ENCODE measurements at places on chromosomes 7 and 10.

- no peak for DNase-seq
These were observed 23.3 kb upstream of the DGKI start for GRCh38 chr7:137870078-137870477.

- no peak for DNase-seq
These were observed 48.1 kb upstream of the TARP start for GRCh38 chr7:38321515-38321944.

GRCh38 chr7:909358-910329, 33.3 kb downstream of the GET4 start:
- DNase-seq: no peak

DNA sequence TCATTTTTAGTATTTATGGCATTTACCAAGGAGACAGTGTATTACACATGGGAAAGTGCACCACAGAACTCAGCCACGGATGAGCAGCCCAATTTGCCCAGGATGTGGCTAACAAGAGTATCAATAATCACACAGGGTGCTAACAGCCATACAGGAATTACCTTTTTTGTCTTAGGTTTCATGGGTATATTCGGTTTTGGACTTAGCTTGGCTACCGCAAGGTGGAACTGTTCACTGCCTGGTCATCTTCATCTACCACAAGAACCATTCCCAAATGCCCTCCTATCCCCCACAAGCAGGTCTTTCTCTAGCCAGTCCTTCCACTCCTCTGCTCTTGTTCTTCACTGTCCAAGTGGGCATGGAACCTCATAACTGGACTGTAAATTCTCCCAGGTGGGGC, 6.0 kb downstream of the PDLIM1 start:
- DNase-seq: no peak

DNA sequence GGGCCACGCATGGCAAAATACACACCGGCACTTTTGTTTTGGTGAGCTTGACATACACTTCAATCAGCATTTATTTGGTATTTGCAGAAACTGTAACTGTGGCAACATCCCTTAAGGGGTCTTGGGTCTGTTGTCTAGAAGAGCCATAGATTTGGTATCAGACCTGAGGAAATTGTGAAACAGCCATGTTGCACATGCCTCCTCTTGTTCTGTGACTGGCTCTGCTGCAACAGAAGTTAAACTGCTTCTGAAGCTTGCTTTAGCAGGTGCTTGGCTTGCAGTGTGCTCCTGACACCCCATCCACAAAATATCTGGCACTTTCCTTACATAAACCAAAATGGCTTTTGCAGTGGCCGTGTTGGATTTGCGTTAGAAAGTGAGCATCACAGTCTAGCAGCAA, 247.3 kb downstream of the GATA3 start:
- DNase-seq: no peak

GRCh38 chr10:17001961-17002749, 127.5 kb downstream of the CUBN start:
- DNase-seq: no peak

- no peak for DNase-seq
These were observed 4.1 kb upstream of the ARHGAP21 start for GRCh38 chr10:24727786-24728185.

DNA sequence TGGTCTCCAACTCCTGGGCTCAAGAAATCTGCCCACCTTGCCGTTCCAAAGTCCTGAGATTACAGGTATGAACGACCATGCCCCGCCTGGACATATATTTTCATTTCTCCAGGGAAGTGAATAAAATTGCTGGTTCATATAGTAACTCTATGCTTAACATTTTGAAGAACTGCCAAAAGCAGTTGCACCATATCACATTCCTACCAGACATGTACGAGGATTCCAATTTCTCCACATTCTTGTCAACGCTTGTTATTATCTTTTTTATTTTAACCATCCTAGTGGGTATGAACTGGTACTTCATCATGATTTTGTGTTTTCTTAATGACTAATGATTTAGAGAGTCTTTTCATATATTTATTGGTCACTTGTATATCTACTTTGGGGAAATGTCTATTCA, 21.9 kb upstream of the CPN1 start:
- DNase-seq: no peak

GRCh38 chr10:104648421-104648820, 7.3 kb downstream of the SORCS3 start:
- DNase-seq: no peak

DNA sequence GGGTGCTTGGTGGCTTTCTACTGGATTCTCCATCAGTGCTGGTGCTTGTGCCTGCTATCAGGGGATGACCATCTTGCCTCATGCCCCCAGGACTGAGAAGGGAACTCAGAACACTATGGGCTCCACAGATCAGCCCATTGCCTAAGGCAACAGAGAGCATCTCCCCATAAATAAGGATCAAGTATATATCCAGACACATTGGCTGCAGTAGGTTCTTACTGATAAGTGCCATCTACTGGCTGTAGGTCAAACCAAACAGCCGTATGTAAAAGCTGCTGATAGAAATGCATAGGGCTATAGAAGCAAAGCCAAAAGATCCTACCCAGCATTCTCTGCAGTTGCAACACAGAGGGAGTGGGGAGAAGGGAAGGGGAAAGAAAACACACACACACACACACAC, 153.7 kb downstream of the CDK14 start:
- no peak for DNase-seq

DNA sequence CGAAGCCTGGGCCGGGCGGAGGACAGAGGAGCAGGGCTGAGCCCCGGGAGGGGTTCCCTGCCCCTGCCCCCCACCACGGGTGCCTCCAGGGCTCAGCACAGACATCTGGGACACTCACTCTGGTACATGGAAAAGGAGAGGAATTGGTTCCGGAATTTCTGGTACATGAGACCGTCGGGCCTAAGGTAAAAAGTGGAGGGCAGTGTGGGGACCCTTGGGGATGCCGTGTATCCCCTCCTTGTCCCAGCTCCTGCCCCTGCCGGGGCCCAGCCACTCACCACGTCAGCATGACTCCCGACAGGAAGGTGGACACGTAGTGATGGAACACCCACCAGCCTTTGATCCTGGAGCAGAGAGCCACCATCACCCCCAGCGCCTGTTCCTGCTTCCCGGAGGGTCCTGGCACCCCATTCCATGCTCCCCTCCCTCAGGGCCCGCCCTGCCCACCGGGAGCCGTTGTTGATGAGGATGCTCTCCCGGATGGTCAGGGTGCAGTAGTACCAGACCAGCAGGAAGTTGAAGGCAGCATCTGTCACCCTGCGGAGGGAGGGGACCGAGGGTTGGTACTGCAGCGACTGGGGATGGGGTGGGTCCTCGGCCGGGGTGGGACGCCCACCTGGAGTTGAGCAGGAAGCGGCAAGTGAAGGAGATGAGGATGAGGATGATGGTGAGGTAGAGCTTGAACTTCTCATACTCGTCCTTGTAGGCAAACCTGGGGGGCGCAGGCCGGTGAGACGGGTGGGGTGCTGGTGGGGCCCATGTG, 6.4 kb downstream of the TMEM120A start:
- DNase-seq: no peak

DNA sequence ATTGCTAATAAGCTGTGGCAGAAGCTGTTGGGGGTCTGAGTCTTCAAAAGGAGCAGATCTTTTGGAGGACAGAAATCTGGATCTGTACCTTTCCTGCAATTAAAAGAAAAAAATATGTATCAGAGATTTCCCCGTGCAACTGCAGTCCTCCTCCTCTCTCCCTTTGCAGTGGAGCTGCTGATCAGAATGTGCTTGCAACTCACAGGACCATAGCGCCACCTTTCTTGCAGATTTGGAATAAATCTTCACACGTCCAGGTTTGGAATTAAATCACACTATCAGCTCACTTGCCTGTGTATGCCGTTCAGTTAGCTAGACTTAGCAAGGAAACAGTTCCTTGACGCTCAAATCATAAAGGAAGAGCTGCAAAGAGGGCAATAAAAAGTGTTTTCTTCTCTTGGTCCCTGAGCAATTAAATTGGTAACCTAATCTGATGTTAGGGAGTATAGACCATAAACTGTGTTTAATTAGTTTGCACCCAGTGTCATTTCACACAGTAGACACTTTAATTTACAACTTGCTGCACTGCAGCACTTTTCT, 77.4 kb downstream of the PON1 start:
- DNase-seq: no peak

GRCh38 chr7:92731335-92732063, 104.9 kb downstream of the CDK6 start:
- no peak for DNase-seq

- DNase-seq: no peak
These were observed 2.1 kb downstream of the EPHB4 start for GRCh38 chr7:100825215-100825671.

DNA sequence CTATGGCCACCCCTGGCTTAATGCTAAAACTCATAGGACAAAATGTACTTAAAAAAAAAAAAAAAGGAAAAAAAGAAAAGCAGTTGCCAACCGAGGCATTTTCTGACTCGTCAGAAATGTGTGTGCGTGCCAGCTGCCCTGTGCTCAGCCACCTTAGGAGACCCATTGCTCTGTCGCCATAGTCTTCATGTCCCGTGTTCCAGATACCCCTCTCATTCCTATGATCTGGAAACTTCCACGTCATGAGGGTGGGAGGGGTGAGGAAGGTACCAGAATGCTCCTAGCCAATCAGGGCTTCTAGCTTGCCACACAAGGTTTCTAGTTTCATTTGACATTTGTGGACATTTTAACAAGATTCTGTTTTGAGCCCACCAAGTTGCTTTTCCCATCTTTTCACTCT, 212.9 kb downstream of the TCF7L2 start:
- DNase-seq: no peak

GRCh38 chr7:157312941-157313340, 23.9 kb upstream of the DNAJB6 start:
- no peak for DNase-seq

DNA sequence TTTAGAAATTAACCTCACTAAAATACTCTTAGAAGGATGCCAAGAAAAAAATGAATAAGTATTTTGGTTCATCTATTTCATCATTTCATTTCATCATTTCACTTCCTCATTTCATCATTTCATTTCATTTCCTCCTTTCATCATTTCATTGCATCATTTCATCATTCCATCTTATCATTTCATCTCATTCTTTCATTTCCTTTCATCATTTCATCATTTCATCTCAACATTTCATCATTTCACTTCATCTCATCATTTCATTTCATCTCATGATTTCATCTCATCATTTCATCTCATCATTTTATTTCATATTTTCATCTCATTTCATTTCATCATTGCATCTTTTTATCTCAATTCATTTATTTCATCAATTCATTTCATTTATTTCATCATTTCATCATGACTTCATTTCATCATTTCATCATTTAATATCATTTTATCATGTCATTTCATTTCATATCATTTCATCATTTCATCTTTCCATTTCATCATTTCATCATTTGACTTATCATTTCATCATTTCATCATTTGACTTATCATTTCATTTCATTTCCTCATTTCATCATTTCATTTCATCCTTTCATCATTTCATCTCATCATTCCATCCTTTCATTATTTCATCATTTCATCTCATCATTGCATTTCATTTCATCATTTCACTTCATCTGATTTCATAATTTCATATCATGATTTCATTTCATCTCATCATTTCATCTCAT, 129.9 kb downstream of the ZNF92 start:
- no peak for DNase-seq

DNA sequence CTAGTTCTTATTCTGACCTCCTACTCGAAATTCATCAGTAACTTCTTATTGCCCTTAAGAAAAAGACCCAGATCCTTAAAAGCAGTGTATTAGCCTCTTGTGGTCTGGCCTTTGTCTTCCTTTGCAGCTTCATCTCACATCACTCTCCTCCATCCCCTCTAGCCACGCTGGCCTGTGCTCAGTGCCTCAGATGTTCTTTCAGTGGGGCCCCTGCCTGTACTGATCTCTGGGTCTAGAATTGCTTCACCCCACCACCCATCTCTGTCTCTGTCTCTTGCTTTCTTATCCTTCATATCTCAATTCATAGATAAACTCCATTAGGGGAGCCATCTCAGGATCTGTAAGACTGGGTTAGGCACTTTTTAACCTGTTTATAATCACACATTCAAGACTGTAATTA, 1178.5 kb upstream of the C7orf33 start:
- no peak for DNase-seq

GRCh38 chr7:80312139-80312661, 177.6 kb downstream of the GNAI1 start:
- no peak for DNase-seq

DNA sequence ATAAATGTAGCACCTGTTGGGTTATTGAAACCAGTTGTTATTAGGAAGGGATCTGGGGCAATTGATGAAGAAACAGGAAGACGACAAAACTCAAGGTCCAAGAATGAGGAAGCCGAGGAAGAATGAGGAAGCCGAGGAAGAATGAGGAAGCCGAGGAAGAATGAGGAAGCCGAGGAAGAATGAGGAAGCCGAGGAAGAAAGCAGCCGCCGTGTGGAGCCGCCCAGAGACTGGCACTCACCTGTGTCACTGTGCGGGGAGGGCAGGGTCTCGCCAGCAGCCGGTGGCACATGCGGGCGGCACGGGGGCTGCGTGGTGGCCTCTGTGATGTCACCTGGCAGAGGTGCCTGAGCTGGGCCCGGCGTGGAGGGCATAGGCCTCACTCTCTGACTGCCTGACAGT, 71.1 kb upstream of the CFAP46 start:
- no peak for DNase-seq

DNA sequence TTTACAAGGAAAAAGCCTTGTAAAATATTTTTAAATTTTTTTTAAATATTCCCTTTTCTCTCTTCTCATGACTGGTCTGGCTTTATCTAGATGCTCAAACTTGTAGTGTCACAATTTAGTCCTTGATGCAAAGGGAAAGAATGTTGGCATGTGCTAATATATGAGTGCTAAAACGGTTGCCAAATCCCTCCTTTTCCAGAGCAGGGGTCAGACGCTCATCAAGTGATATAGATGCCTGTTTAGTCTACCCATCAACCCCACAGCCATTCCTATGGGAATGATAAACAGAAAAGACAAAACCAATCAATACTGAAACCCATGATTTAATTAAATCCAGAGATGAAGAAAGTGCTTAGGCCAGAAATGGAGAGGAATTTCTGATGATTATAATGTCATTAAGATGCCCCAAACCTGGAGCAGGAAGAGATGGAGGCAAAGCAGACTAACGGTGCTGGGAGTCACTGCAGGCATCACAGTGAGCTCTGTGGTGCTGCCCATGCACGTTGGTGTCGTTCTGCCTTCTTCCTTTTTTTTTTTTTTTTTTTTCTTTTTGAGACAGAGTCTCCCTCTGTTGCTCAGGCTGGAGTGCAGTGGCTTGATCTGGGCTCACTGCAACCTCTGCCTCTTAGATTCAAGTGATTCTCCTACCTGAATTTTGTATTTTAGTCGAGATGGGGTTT, 210.1 kb upstream of the STK17A start:
- DNase-seq: no peak
